ENCODE measurements at places on chromosomes 5 and 9.
A peak's percentile ranks its signal among the peaks of the same experiment; 100 is the strongest.

GRCh38 chr5:69293882-69294281, 38.7 kb downstream of the CCDC125 start:
- DNase-seq: no peak
- no peak overlapping the region for H3K4me3 ChIP-seq
- peaks cover 10% of the 10 kb centered on the region for H3K36me3 ChIP-seq
- no peak overlapping the region for H3K27ac ChIP-seq

DNA sequence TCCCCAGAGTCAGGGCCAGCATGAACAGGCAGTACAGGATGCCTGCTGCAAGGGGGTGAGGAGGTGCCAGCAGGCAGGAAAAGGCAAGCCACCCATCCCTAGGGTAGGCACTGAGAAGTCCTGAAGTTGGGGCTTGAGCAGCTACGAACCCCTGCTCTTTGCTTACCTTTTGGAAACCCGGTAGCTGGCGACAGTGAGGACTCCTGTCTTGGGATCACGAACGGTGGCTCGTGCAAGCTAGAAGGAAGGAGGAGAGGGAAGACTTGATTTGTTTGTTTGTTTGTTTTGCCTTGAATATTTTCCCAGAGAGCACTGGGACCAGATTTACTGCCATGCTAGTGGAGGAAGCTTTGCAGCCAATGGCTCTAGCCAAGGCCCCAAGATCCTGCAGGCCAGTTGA, 23.7 kb downstream of the P4HA2 start:
- H3K27ac ChIP-seq: no peak overlapping the region
- peak; percentile 62 for DNase-seq
- H3K4me1 ChIP-seq: no peaks in the 10 kb centered on the region
- peaks cover 96% of the 10 kb centered on the region for H3K36me3 ChIP-seq
- H3K27me3 ChIP-seq: no peaks in the 10 kb centered on the region

GRCh38 chr5:93601071-93601801, 18.2 kb downstream of the NR2F1 start:
- no peaks in the 10 kb centered on the region for H3K36me3 ChIP-seq
- no peak overlapping the region for H3K27ac ChIP-seq
- no peak for DNase-seq
- no peaks in the 10 kb centered on the region for H3K4me1 ChIP-seq

DNA sequence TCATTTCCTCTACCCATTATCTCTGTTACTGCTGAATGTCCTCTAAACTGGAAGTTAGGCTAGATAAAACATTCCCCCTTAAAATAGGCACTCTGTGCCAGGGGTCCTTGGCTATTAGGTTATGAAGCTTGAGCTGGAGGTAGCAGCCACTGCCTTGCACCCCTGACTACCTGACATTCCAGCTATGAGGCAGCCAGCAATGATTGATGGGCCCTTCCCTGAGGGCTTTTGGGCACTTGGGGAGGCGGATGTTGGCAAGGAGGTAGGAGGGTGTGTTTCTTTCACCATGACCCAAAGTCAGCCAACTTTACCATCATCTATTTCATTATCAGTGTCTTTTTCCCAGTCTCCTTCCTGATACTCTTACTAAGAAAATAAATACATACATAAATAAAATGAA, 17.1 kb downstream of the TARS1 start:
- H3K4me1 ChIP-seq: no peaks in the 10 kb centered on the region
- H3K27me3 ChIP-seq: no peaks in the 10 kb centered on the region
- H3K36me3 ChIP-seq: peaks cover 100% of the 10 kb centered on the region
- DNase-seq: no peak
- H3K4me3 ChIP-seq: no peak overlapping the region

DNA sequence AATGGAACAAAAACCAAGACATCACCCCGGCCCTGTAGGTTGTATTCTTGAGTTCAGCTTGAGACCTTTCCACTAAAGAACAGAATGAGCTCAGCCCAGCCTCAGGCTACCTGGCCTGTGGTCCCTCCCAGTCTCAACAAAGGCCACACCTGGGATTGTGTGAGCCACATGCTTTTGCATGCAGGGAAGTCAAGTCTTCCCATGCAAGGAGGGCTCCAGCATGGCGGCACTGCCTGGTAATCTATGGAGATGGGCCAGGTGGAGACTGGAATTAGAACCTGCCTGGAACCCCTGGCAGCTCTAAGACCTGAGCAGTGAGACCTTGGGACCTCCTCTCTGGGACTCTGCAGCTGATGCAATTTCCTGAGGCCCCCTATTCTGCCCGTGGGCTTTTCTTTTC, 49.4 kb upstream of the OTULINL start:
- H3K4me3 ChIP-seq: no peak overlapping the region
- no peak overlapping the region for H3K27ac ChIP-seq
- H3K36me3 ChIP-seq: no peaks in the 10 kb centered on the region

DNA sequence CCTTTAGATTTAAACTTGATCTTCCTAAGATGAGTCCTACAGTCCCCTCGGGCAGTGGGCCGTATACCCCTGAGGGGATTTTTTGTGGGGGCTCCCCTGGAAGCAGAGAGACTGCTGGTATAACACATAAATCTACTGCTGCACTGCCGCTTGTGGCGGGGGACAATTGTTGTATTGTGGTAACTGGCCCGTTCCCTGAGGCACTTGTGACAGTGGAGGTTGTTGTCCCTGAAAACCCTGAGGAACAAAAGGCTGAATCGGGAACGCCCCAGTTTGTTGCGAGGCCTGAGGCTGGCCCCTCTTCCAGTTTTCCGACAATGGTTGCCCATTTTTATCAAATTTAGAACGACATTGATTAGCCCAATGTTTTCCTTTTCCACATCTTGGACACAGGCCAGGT, 4.7 kb upstream of the TMEM141 start:
- no peaks in the 10 kb centered on the region for H3K36me3 ChIP-seq
- no peak overlapping the region for H3K4me3 ChIP-seq
- H3K27ac ChIP-seq: no peak overlapping the region

DNA sequence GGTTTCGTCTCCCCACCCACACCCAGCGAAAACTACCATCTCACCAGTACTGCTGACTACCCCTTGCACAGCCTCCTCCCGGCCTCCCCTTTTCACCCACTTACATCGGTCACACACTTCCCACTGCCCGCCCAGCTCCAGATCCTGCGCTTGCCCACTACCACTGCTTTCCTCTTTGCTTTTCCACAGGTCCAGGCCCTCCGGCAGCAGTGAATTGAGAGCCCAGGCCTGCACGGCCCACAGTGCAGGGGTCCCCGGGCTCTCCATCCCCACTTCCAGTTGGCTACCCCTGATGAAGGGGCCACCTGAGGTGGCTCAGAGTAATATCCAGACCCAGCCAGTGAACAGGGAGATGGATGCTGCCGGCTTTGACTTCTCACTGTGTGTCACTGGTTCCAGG, 120.2 kb upstream of the FSTL4 start:
- no peak overlapping the region for H3K27ac ChIP-seq
- H3K27me3 ChIP-seq: no peaks in the 10 kb centered on the region
- no peak overlapping the region for H3K4me3 ChIP-seq
- no peak for DNase-seq

DNA sequence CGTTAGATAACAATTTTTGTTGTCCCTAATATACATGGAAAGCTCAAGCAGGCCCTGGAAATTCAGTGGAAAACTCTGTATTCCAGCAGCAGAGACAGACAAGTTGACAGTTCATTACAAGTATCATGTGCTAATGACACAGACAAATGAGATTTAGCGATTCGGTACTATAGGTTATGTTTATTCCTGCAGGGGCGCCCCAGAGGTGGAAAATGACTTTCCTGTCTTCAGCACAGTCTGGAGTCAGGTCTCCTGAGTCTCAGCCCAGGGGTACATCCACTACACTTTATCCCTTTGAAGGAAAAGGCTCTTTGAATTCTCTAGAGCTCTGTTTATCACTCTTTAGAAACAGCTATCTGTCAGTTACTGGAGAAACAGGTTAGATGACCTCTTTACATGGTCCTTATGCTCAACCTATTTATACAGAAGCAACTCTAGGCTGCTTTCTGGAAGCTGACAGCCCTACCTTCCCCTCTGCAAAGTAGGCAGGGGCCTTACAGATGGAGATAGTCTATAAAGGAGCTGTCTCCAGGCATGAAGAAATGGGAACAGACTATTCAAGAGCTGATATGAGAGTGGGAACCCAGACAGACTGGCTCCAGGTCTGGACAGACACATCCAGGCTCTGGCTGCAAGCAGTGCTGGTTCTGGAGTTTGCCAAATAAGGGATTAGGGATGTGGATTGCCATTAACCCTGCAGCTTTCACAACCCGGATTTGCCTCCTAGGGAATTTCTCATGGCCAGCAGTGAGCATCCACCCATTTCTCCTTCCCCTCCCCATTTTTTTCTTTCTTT, 7.2 kb upstream of the SLC31A2 start:
- H3K4me1 ChIP-seq: no peaks in the 10 kb centered on the region
- DNase-seq: no peak
- H3K27me3 ChIP-seq: peaks cover 5% of the 10 kb centered on the region
- no peak overlapping the region for H3K4me3 ChIP-seq

DNA sequence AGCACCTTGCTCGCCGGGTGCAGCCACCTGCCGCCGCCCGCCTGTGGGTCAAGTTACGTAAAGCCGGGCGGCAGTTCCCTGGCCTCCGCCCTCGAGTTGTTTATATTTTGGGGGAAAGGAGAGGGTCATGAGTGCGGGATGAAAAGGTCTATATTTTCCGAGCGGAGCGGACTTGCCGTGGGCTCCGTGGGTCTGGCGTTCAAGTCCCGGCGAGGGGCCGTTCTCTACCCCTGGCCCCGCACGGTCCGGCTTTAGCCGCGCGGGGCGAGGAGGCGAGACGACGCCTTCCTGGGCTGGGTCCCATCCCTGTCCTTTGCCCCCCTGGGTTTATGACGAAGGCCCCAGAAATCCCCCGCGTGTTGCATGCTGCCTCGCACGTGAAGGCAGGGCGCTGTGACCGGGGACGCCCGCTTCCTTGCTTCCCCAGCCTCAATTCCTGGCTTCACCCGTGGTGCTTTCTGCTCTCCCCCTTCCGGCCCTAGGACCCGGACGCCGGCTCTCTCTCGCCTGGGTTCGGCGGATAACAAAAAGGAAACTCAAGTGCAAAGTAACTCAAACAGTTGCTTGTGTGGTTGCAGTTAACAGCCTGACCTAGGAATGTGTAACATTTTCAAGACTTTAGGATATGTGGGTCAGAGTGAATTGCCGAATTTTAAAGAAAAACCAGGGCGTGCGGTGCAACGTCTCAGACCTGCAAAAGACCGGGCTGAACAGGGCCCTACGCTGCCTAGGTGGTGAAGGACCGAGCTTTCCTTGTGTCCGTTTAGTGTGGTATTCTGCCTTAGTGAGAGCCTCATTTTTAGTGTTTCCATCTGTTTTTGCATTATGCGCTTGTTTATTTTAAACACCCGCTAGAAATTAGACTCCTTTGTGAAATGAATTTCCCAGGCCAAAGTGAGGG, 810 bp downstream of the VPS13A start:
- H3K36me3 ChIP-seq: 0 out of 2 replicates have a peak, but pooled peaks cover 3% of the 10 kb centered on the region
- H3K4me3 ChIP-seq: peak overlapping the region; percentile 64
- no peaks in the 10 kb centered on the region for H3K27me3 ChIP-seq
- H3K27ac ChIP-seq: peak overlapping the region; percentile 50
- no peak for DNase-seq

DNA sequence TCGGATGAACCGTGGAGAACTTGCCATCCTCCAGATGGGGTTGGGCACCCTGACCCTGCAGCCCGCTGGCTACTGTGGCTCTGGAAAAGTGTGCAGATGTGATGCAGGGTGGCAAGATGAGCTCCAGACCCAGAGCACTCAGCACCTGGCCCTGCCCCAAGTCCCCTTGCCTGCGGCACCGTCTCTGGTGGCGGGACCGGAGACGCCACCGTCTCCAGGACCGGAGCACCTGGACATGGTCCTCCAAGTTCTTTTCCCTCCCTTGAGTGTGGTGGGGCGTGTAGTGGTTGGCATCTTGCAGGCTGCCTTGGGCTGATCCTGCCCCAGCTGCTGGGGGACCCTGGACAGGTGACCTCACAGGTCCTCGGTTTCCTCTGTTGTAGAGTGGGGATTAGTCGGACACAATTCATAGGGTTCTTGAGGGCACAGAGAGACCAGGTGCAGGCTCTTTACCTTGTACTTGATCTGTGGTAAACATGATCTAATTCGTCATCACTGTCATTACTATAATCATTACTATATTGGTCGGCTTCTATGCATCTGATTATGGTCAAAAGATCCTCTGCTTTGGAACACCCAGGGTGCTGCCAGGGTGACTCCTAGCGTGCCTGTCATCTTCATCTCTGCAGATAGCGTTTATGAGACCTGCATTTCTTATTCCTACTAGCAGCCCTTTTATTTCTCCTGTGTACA, 83.5 kb downstream of the COL5A1 start:
- H3K4me3 ChIP-seq: no peak overlapping the region
- DNase-seq: no peak
- no peak overlapping the region for H3K27ac ChIP-seq

DNA sequence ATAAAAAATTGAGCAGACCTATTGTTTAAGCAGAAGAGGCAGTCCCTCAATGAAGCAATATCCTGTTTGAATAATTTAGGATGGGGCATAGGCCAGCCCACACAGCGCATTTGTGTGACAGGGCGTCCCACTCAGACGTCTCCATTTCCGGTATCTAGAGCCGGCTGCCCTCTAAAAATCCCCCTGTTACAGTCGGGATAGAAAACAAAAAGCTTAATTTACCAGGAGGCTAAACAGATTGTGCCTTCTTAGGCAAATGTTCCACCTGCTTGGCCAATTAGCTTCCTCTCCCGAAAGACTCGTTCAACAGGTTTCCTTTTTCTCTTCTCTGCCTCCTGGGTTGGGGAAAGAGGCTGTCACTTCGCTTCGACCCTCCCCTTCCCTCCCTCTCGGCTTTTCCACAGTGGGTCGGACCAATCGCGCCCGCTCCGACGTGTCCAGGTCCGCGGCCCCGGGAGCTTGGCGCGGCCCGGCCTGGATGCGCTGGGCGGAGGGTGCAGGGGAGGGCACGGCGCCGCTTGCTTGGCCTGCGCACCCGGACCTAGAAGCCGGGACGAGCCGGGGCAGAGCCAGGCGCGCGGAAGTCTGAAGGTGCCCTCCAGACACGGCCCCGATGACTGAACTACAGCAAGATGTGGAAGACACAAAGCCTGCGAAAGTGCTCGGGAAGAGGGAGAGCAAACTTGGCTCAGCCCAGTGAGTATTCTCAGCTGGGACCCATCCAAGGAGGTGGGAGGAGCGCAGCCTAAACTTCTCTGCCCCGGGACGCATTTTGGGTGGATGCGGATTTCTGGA, at the start of gene GRAMD2B:
Gene GRAMD2B, plus strand, starts transcription at position 416 of the 795 bp plus-strand sequence. Its CDS starts 198 bp downstream, at position 614.
- H3K4me1 ChIP-seq: peaks cover 16% of the 10 kb centered on the region
- H3K27me3 ChIP-seq: no peaks in the 10 kb centered on the region
- peak; percentile 87 for DNase-seq
- peak within 1 kb of the TSS; percentile 65 for H3K27ac ChIP-seq
- peaks cover 21% of the 10 kb centered on the region for H3K36me3 ChIP-seq
- peak within 1 kb of the TSS; percentile 56 for H3K4me3 ChIP-seq

DNA sequence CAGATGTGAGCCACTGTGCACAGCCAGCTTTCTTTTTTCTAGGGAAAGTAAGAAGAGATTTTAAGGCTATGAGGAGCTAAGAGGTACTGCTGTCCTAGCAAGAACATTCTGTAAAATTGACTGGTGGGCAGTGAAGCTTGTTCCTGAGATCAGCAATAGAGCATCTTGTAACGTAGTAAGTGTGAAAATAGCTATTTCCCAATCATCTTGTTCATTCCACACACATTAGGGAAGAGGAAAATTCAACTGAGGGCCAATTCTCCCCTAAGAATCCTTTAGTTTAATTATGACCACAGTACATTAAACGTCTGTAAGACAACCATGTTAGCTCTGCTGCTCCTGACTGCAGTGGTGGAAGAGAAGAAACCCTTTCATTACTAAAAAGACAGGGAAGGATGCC, 246.2 kb downstream of the EFNA5 start:
- H3K4me1 ChIP-seq: peaks cover 40% of the 10 kb centered on the region
- H3K27ac ChIP-seq: peak overlapping the region; percentile 97
- DNase-seq: no peak
- peaks cover 4% of the 10 kb centered on the region for H3K36me3 ChIP-seq
- H3K4me3 ChIP-seq: no peak overlapping the region
- H3K27me3 ChIP-seq: no peaks in the 10 kb centered on the region

- H3K4me1 ChIP-seq: no peaks in the 10 kb centered on the region
- H3K4me3 ChIP-seq: no peak overlapping the region
- no peak overlapping the region for H3K27ac ChIP-seq
- DNase-seq: no peak
- no peaks in the 10 kb centered on the region for H3K27me3 ChIP-seq
Observed at GRCh38 chr5:155368490-155368889, 354.9 kb downstream of the KIF4B start.
